A172 (cell line): ENCODE measurements at places on chromosomes 3 and 15.

DNA sequence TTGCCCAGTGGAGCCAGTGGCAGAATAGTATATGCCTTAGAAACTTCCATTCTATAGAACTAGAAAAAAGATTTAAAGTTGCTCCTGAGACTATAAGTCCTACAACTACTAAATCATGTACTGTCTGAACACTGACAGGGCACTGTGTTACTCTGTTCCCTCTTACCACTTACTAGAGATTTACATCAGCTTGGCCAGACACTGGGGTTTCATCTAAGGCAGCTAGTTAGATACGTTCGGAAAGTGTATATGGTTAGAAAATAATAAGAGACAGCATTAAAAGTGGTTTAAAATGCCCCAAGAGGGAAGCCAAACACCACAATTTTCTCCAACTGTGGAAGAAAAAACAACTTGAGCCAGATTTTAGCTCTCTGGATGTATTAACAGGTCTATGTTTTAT, 97.1 kb downstream of the FBN1 start:
- no peak for DNase-seq

- DNase-seq: no peak
Measured at GRCh38 chr15:85009435-85009834, 27.8 kb downstream of the PDE8A start.

- DNase-seq: no peak
Measured at GRCh38 chr3:102741105-102741504, 306.3 kb downstream of the ZPLD1 start.

DNA sequence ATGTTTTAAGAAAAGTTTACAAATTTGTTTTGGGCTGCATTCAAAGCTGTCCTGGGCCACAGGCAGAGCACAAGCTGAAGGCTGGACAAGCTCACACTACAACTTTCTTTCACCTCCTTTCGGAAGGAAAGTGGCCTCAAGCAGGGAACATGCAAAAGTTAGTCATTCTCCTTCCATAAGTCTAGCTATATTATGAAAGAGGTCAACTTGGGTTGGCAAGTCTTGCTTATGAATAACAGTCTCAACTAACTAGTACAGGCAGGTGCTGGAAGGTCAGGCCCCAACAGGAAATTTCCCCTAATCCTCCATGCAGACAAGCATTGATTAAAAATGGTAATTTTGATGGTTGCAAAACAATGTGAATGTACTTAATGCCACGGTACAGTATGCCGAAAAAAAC, 69.4 kb downstream of the OSBPL10 start:
- DNase-seq: no peak

DNA sequence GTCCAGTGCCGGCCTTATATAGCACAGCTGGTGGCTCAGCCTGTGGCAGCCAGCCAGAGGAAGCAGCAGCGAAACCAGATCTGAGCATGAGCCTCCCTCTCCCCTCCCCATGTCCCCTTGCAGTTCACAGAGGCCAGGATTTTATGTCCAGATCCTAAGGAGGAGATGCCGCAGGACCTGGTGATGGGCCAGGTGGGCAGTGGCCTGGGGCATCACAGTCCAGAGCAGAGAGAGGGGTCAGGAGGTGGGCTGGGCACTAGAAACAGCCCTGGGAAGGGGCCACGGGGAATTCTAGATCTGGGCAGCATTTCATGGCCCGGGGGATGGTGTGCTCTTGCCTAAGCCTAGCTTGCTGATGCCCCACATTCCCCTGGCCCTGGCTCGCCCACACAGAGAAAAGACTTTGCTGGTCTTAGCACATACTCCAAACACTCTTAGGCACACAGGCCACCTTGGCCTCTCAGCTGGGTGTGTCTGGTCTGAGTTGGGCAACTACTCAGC, 259 bp upstream of the CILP start:
- no peak for DNase-seq

GRCh38 chr3:122533480-122533879, 18.7 kb upstream of the KPNA1 start:
- no peak for DNase-seq

GRCh38 chr3:55790596-55791350, 303.7 kb upstream of the WNT5A start:
- peak; percentile 6 for DNase-seq

DNA sequence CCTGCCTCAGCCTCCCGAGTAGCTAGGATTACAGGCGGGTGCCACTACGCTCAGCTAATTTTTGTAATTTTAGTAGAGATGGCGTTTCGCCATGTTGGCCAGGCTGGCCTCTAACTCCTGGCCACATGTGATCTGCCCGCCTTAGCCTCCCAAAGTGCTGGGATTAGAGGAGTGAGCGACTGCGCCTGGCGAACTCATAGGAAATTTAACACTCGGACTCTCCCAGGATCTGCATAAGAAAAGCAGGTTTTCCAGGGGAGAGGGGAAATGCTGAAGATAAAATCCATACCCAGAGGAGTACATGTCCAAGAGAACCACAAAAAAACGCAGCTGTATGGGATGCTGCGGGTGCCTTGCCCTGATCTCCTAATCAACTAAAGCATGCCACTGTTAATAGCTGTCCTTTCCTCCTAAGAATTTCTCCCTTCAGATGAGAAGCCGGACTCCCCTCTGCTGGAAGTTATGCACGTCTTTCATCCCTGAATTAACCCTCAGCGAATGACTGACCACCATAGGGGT, 25.3 kb upstream of the TGFBR2 start:
- DNase-seq: no peak

- no peak for DNase-seq
Measured at GRCh38 chr3:64441861-64442260, 216.6 kb upstream of the PRICKLE2 start.

GRCh38 chr3:142732066-142732465, 8.2 kb downstream of the TRPC1 start:
- DNase-seq: no peak

- no peak for DNase-seq
Measured at GRCh38 chr3:56706629-56707028, 23.6 kb upstream of the TASOR start.

DNA sequence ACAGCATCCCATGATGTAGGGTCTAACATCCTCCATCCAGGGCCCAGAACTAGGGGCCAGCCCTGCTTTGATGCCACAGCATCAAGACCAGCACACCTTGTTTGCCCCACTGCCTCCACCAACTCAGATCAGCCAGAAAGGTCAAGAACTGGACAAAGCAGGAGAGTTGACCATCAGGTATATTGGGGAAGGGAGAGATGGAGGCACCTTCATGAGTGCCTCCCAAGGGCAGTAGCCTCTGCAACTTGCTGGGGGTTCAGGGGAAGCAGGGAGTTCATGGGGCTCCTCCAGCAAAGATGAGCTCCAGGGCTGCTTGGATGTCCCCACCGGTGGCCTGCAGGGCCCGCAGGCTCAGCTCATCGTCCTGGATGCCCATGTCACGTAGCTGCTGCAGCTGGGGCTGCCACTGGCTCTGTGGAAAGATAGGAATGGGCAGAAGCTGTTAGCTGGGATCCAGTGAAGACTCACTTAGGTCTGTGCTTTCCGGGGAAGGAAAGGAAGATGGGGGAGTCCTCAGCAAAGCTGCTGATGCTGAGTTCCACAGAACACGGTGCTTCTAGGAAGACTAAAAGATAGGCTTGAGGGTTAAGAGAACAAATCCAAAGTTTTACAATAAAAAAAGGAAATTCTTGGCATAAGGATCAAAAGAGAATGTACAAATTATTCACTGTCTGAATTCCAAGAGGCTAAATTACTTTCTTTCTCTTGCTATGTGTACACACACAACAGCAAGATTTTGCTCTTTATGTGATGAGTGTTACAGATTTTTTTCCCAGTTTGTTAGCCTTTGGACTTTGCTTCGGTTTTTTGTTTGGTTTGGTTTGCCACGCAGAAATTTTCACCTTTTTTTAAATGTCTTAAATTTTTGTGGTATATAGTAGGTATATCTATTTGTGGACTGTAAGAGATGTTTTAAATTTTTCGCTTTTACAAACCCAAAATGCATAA, 12.3 kb upstream of the SEMA7A start:
- no peak for DNase-seq

DNA sequence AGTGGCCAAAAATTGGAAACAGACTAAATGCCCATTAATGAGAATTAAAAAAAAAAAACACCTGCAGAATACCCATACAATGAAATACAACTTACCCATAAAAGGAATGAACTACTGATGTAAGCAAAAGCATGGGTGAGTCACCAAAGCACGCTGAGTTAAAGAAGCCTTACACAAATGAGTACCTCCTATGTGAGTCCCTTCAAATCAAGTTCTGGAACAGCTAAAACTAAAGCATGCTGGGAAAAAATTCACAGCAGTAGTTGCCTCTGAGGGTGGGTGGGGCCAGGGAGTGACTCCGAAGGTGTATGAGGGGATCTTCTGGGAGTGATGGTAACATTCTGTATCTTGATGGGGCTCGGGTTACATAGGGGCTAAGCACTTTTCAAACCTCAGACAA, 11.4 kb downstream of the MYO5C start:
- DNase-seq: peak; percentile 29

DNA sequence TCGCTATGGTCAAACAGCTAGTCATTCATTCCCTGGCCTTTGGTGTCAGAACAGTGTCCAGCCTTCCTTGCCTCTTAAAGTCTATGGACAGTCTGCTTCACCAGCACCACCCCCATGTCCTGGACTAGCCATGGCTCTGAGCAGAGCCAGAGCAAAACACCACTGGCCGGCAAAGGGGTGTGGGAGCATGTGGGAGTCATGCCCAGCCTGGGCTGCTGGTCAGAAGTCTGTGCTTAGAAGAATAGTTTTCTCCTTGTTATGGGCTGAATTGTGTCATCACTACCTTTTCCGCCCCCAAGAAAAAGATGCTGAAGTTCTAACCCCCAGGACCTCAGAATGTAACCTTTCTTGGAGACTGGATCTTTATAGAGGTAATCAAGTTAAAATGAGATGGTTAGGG, 132.9 kb upstream of the LPP start:
- no peak for DNase-seq
